Activated CD4-positive, alpha-beta T cell treated with anti-CD3 and anti-CD28 coated beads for 36 hours (primary cell): ENCODE measurements at places on chromosomes 1 and 21.

DNA sequence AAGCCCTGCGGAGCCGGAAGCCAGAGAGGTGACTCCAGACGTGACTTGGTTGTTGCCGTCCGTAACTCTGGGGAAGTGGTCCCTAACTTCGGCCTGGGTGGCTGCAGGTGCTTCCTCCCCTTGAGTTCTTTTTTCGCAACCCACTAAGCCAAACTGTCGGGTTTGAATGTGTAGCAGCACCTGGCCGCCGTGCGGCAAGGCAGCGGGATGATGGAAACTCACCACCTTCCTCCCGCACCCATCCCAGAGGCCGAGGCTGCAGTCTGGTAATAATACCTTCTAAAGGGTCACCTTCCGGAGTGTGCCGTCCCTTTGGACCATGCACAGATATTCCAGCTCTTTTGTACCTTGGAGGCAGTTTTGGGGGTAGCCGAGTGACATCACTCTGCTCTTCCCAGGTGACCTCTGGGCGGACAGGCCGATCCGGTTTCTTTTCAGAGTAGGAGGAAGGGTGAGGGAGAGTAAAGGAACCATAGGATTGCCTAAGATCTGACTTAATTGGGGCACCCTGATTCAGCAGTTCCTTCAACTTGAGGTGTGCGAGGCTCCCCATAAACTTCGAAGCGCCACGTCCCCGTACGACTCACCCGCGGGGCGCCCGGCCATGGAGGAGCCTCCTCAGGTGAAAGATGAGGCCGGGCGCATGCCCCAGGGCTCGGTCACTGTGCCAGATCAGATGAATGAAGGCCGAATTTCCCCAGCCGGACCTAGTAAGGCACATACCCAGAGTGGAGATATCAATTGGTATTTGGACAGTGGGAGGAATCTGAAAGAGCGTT is 1.0 kb downstream of the KCNK1 start:
- no peaks in the 10 kb centered on the region for H3K36me3 ChIP-seq
- peak overlapping the region; percentile 55 for H3K4me3 ChIP-seq
- peaks cover 10% of the 10 kb centered on the region for H3K4me1 ChIP-seq
- peaks cover 60% of the 10 kb centered on the region for H3K27me3 ChIP-seq

- no peak overlapping the region for H3K4me3 ChIP-seq
- H3K36me3 ChIP-seq, result no peaks in the 10 kb centered on the region
Measured at GRCh38 chr1:14590411-14591180, 7.9 kb upstream of the KAZN start.

- H3K27me3 ChIP-seq, result no peaks in the 10 kb centered on the region
- no peak for DNase-seq
- no peak overlapping the region for H3K27ac ChIP-seq
- H3K36me3 ChIP-seq, result no peaks in the 10 kb centered on the region
Measured at GRCh38 chr1:212232090-212232489, 53.1 kb upstream of the PPP2R5A start.

- no peaks in the 10 kb centered on the region for H3K27me3 ChIP-seq
- no peak for DNase-seq
- no peaks in the 10 kb centered on the region for H3K36me3 ChIP-seq
Measured at GRCh38 chr1:192601567-192601966, 26.0 kb downstream of the RGS1 start.

GRCh38 chr1:237183963-237184540 is 142.1 kb downstream of the RYR2 start:
- no peaks in the 10 kb centered on the region for H3K27me3 ChIP-seq
- H3K4me1 ChIP-seq, result no peaks in the 10 kb centered on the region
- DNase-seq, result no peak
- no peak overlapping the region for H3K27ac ChIP-seq
- H3K36me3 ChIP-seq, result no peaks in the 10 kb centered on the region
- no peak overlapping the region for H3K4me3 ChIP-seq

DNA sequence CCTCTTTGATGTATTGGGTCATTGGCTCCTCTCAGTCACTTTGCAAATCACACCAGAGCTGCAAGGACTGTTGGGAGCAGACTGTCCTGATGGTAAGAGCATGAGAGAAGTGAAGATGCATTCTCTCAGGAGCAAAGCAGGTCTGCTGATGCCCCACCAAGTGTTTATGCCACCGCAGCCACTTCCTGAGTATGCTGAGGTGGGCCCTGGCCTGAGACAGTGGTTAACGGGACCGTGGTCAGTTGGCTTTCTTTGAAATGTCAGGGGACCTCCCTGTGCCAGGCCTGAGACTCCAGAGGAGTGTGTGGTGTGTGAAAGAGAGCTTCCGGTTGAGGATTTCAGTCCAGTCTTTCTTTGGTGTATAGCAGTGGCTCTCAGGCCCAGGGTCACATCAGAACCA is 79.4 kb downstream of the SPATA46 start:
- H3K4me3 ChIP-seq, result no peak overlapping the region
- H3K27me3 ChIP-seq, result peaks cover 19% of the 10 kb centered on the region
- no peaks in the 10 kb centered on the region for H3K4me1 ChIP-seq
- no peaks in the 10 kb centered on the region for H3K36me3 ChIP-seq
- no peak overlapping the region for H3K27ac ChIP-seq
- DNase-seq, result no peak

DNA sequence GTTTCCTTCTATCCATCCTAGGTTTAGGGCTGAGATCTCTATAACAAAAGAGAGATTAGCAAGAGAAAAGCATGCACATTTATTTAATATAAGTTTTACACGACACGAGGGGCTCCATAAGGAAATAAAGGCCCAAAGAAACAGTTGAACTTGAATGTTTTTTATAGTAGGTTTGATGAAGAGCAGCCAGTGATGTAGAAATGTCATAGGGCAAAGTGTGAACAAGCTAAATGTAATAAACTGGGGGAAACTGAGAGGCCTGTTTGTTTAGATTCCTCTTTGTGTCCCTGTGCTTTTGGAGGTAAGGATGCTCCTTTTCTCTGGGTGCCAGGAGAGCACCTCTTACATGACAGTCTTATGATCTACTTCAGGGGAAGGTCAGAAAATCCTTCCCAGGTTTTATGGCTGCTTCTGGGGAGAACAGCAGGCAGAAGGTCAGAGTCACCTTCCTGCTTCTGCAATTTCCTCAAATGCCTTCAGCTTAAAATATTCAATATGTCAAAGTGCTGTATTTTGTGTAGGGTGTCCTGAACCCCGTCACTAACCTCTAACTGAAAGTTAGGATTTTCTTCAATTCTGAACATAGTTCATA is 9.5 kb upstream of the HORMAD1 start:
- no peak overlapping the region for H3K27ac ChIP-seq
- H3K36me3 ChIP-seq, result peaks cover 4% of the 10 kb centered on the region
- H3K4me1 ChIP-seq, result no peaks in the 10 kb centered on the region

- H3K4me3 ChIP-seq, result no peak overlapping the region
- H3K4me1 ChIP-seq, result no peaks in the 10 kb centered on the region
- DNase-seq, result no peak
- H3K36me3 ChIP-seq, result no peaks in the 10 kb centered on the region
- no peak overlapping the region for H3K27ac ChIP-seq
Measured at GRCh38 chr1:192462616-192463015, 113.0 kb upstream of the RGS1 start.

- peaks cover 22% of the 10 kb centered on the region for H3K36me3 ChIP-seq
- DNase-seq, result no peak
- H3K4me1 ChIP-seq, result peaks cover 2% of the 10 kb centered on the region
- H3K27me3 ChIP-seq, result no peaks in the 10 kb centered on the region
- H3K4me3 ChIP-seq, result no peak overlapping the region
Measured at GRCh38 chr1:31348449-31348848, 24.4 kb downstream of the FABP3 start.

GRCh38 chr1:145995148-145995881 is 1.1 kb downstream of the TXNIP start:
- peak overlapping the region; percentile 92 for H3K4me3 ChIP-seq
- H3K36me3 ChIP-seq, result peaks cover 46% of the 10 kb centered on the region
- H3K27me3 ChIP-seq, result no peaks in the 10 kb centered on the region
- peak overlapping the region; percentile 99 for H3K27ac ChIP-seq
- peak; percentile 7 for DNase-seq
- peaks cover 68% of the 10 kb centered on the region for H3K4me1 ChIP-seq
